CD4-positive, alpha-beta T cell (primary cell): ENCODE measurements at places on chromosomes 12 and 14. TPM values are rescaled to one million over a fixed set of nuclear protein-coding genes. Genes with fewer than 3 reads are reported as not detected.

The TTC5 gene
- 10.8 TPM for total RNA-seq

The KLHL33 gene
- 0.31 TPM for total RNA-seq

- H3K4me1 ChIP-seq, result peaks cover 16% of the 10 kb centered on the region
- no peak overlapping the region for H3K27ac ChIP-seq
- no peak overlapping the region for H3K4me3 ChIP-seq
- no peak for DNase-seq
- H3K36me3 ChIP-seq, result no peaks in the 10 kb centered on the region
- peaks cover 94% of the 10 kb centered on the region for H3K27me3 ChIP-seq
Observed at GRCh38 chr12:102958073-102958829, 777 bp downstream of the ASCL1 start.

DNA sequence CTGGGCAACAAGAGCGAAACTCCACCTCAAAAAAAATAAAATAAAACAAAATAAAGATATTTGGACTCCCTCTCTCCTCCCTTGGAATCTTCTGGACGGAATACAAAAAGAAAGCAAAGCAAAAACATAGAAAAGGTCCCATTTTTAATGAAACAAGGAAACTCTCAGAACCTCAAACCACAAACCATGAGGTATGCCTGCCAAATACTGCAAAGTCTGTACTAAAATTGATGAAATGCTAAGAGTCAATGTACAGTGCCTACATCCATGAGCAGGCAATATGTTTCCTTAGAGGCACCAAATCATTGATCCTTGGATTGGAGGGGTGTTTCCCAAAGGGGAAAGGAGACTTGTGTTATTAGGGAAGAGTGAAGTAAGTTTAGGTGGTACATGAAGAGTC is 8.2 kb upstream of the RPS6KA5 start:
- no peaks in the 10 kb centered on the region for H3K27me3 ChIP-seq
- no peaks in the 10 kb centered on the region for H3K36me3 ChIP-seq
- no peak overlapping the region for H3K27ac ChIP-seq
- DNase-seq, result no peak
- H3K4me1 ChIP-seq, result peaks cover 62% of the 10 kb centered on the region

GRCh38 chr12:42761601-42762350 is 172.2 kb upstream of the PRICKLE1 start:
- no peak for DNase-seq
- H3K36me3 ChIP-seq, result no peaks in the 10 kb centered on the region
- no peaks in the 10 kb centered on the region for H3K27me3 ChIP-seq
- no peaks in the 10 kb centered on the region for H3K4me1 ChIP-seq
- no peak overlapping the region for H3K27ac ChIP-seq

DNA sequence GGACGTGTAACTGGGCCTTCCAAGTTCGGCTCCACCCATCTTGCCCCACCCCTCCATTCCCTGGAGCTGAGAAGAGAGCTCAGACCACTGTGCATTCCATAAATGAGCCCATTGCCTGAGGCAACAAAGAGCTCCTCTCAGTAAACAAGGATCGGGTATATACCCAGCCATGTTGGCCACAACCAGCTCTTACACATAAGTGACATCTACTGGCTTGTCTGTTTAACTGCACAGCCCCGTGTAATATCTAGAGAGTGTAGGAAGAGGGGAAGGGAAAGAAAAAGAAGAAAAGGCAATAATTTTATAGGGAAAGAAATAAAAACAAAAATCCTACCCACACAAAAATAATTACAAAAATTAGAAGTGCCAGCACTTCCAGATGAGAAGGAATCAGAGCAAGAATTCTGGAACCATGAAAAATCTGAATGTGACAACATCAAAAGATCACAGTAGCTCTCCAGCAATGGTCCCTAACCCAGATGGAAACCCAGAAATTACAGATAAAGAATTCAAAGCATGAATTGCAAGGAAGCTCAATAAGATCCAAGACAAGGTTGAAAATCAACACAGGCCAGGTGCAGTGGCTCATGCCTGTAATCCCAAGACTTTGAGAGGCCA is 308.1 kb downstream of the RPAP3 start:
- peaks cover 40% of the 10 kb centered on the region for H3K4me1 ChIP-seq
- peak; percentile 77 for DNase-seq
- H3K36me3 ChIP-seq, result no peaks in the 10 kb centered on the region
- no peak overlapping the region for H3K4me3 ChIP-seq

DNA sequence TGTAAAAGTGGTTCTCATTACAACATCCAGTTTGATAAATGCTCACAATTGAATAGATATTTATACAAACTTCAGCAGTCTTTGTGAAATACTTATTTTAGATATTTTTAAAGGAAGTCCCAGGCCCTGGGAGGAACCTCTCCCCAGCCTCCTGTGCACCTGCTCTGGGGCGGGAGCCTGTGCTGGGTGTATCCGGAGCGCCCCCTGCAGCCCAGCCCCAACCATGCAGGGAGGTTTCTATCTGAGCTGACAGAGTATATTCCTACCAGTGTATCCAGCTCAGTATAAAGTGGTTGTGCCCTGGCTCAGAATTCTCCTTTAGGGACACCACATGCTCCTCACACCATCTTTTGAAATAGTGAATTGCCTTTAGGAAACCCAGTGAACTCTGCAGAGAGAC is 851.8 kb downstream of the TMEM121 start:
- peaks cover 16% of the 10 kb centered on the region for H3K4me1 ChIP-seq
- H3K27ac ChIP-seq, result no peak overlapping the region
- no peak overlapping the region for H3K4me3 ChIP-seq
- H3K27me3 ChIP-seq, result no peaks in the 10 kb centered on the region
- DNase-seq, result no peak
- no peaks in the 10 kb centered on the region for H3K36me3 ChIP-seq

DNA sequence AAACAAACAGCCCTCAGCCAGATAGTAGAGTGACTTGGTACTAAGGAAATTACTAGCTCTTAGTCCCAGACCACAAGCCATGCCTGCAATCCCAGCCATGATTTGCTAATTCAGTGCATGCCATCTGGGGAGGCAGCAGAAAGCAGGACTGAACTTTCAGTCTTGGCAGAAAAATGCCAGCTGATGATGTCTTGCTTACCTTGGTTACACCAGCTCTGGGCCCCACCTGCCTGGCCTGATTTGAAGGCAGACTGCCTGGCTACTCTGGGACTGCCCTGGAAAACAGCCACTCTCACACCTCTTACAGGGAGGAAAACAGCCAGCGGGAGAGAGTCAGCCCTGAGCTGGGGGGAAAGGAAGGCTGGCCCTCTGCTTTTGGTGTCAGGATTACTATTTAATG is 4.6 kb upstream of the UNC119B start:
- no peak for DNase-seq
- H3K27ac ChIP-seq, result no peak overlapping the region
- H3K27me3 ChIP-seq, result no peaks in the 10 kb centered on the region
- H3K4me3 ChIP-seq, result no peak overlapping the region
- peaks cover 19% of the 10 kb centered on the region for H3K36me3 ChIP-seq

The RERG gene
- not detected for total RNA-seq

DNA sequence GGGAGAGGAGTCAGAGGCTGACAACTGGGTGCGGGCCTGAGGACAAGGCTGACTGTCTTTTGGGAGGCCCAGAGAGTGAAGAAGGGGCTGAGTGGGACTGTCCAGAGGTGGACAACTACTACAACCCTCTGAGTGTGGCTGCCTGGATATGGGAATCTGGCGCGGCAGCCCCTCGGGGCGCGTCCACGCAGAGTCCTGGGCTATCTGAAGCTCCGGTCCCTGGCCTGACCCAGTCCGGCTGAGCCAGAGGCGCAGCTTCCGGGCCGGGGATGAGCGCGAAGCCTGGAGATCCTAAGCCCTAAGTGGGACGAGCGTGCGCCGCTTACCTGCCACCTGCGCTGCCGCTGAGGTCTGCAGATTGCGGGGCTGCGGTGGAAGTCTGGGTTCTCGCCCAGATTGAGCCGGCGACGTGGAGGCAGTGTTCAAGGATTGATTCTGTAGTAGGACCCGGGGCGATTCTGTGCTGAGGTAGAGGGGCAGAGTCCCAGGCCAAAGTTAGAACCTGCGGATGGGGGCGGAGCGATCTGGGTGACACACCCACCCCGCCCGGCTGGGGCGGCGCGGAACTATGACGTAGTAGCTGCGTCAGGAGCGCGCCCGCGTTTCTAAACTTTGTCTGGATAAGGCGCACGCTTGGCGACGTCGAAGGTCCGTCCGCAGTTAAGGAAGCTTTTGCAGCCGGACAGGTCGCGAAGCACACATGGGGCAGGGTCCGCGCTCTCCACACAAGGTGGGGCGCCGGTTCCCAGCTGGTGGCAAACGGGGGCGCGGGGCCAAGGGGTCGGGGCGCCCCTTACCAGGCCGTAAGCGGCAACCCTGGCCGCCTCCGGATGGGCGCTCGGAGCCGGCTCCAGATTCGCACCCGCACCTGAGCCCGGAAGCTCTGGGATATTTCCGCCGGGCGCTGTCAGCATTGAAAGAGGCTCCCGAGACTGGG is at the start of the genes DHRS1 and NOP9:
DHRS1 (minus strand) TSS at position 526 of the 937 bp plus-strand sequence. CDS start 674 bp downstream, outside the sequence.
NOP9 (plus strand) TSS at position 596 of the 937 bp plus-strand sequence; CDS start at position 701, 105 bp downstream.
- H3K27ac ChIP-seq, result peak within 1 kb of the TSS; percentile 87
- peaks cover 54% of the 10 kb centered on the region for H3K36me3 ChIP-seq
- peaks cover 56% of the 10 kb centered on the region for H3K4me1 ChIP-seq
- H3K4me3 ChIP-seq, result peak within 1 kb of the TSS; percentile 87

The KRT76 gene
- total RNA-seq, result not detected

- H3K4me1 ChIP-seq, result no peaks in the 10 kb centered on the region
- no peaks in the 10 kb centered on the region for H3K27me3 ChIP-seq
- H3K27ac ChIP-seq, result no peak overlapping the region
- no peak for DNase-seq
Observed at GRCh38 chr12:45182511-45182910, 33.4 kb upstream of the ANO6 start.

The PRB2 gene
- not detected for total RNA-seq

DNA sequence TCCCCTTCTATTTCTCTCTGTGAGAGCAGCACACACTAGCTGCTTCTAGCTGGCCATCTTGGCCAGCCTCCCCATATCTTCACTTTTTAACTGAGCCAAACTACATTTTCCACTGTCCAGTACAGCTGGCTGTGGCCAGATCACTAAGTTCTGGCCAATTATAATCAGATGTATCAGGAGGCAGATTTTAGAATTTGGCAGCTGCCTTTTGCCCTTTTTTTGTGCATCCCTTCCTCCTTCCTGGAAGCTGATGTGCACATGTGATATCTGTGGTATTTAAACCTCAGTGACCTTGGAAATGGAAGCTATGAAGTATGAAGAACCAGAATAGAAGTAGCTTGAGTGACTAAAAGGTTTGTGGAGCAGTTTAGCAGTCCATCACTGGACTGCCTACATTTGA is 49.8 kb upstream of the ANO6 start:
- H3K36me3 ChIP-seq, result no peaks in the 10 kb centered on the region
- no peaks in the 10 kb centered on the region for H3K4me1 ChIP-seq
- H3K27me3 ChIP-seq, result peaks cover 8% of the 10 kb centered on the region
- no peak for DNase-seq
- H3K4me3 ChIP-seq, result no peak overlapping the region
- H3K27ac ChIP-seq, result no peak overlapping the region

- no peak for DNase-seq
- peaks cover 3% of the 10 kb centered on the region for H3K27me3 ChIP-seq
- no peaks in the 10 kb centered on the region for H3K36me3 ChIP-seq
- H3K27ac ChIP-seq, result no peak overlapping the region
Observed at GRCh38 chr12:77087427-77087826, 22.1 kb upstream of the E2F7 start.

The IL31 gene
- not detected for total RNA-seq

GRCh38 chr12:41188058-41188840 is at the start of gene PDZRN4:
Gene PDZRN4, plus strand, starts transcription at chr12:41188320.
- no peaks in the 10 kb centered on the region for H3K36me3 ChIP-seq
- H3K27me3 ChIP-seq, result peaks cover 27% of the 10 kb centered on the region
- no peak within 1 kb of the TSS for H3K27ac ChIP-seq
- H3K4me1 ChIP-seq, result no peaks in the 10 kb centered on the region
- no peak for DNase-seq

The ACVRL1 gene
- total RNA-seq, result not detected

The MGAT4C gene
- not detected for total RNA-seq

- H3K27ac ChIP-seq, result no peak overlapping the region
- H3K36me3 ChIP-seq, result no peaks in the 10 kb centered on the region
- no peak for DNase-seq
- H3K27me3 ChIP-seq, result no peaks in the 10 kb centered on the region
Observed at GRCh38 chr12:25459541-25459951, 93.5 kb downstream of the LMNTD1 start.

DNA sequence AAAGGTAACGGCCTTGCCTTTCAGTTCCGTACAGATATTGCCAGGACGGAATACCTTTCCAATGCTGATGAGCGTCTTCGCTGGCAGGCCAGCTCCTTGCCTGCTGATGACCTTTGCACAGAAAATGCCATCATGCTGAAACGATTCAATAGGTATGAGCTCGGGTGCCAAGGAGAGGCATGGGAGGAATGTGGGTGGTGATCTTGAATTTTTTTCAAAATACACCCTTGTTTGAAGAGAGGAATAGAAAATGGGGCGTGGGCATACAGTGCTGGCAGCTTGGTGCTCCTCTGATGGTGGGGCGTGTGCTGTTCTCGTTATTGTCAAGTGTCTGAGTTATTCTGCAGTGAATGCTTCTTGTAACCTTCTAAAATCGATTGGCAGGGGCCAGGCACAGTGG is 52.5 kb downstream of the HSP90AA1 start:
- no peak overlapping the region for H3K4me3 ChIP-seq
- no peaks in the 10 kb centered on the region for H3K4me1 ChIP-seq
- H3K27ac ChIP-seq, result no peak overlapping the region
- H3K36me3 ChIP-seq, result peaks cover 94% of the 10 kb centered on the region
- no peaks in the 10 kb centered on the region for H3K27me3 ChIP-seq

The ANKRD33 gene
- not detected for total RNA-seq

- H3K27ac ChIP-seq, result no peak overlapping the region
- H3K36me3 ChIP-seq, result no peaks in the 10 kb centered on the region
- no peaks in the 10 kb centered on the region for H3K27me3 ChIP-seq
- no peaks in the 10 kb centered on the region for H3K4me1 ChIP-seq
Observed at GRCh38 chr14:81085596-81085995, 130.2 kb downstream of the TSHR start.

The ACRBP gene
- total RNA-seq, result 0.95 TPM

DNA sequence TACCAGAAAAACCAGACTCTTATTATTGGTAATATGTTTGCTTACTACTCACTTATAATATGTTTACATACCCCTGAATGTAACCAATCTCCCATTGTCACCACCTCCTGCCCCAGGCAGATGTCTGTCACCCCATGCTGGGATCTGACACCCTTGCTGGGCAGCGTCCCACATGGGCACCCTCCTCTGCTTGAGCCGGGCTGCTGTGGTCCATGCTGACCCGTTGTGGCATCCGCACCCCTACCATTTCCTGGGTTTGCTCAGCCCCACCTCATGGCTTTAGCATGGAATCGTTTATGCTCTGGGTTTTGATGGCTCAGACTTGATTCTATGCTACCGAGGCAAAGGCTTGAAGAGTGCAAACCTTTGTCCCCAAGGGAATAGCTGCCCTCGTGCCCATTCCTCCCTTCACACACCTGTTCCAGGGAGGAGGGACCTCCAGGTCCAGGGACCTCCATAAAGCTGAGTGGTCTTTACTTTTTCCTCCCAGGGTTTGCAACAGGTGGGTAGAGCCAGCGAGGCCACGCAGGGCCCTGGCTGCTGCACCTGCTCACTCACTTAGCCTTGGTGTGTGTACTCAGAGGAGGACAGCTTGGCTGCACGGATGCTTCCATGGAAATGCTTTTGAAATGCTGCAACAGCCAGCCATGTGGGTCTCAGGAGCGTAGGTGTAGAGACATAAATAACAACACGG is 68.7 kb downstream of the PRMT8 start:
- H3K4me1 ChIP-seq, result no peaks in the 10 kb centered on the region
- no peaks in the 10 kb centered on the region for H3K36me3 ChIP-seq
- H3K27ac ChIP-seq, result no peak overlapping the region

The CD9 gene
- total RNA-seq, result 0.66 TPM

The TCL1B gene
- not detected for total RNA-seq
